ENCODE measurements at places on chromosomes 12 and 14.

GRCh38 chr14:96285667-96286066, 29.7 kb downstream of the BDKRB1 start:
- DNase-seq: no peak

- DNase-seq: no peak
These were observed 6.6 kb downstream of the RTN1 start for GRCh38 chr14:59863806-59864525.

DNA sequence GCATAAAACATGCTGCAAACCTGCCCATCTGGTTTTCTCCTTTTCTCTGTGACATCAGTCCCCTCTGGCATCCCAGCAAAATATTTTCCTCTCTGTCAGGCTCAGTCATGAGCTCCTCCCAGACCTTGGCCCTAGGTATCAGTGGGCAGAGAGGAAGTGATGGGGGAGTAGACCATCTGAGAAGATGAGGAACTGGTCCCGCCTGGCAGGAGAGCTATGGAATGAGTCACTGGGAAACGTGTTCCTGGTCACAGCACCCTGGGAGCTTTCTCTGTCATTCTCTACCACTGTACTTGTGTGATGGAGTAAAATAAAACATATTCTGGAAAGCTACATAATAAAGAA, 5.0 kb upstream of the SRSF9 start:
- DNase-seq: peak; percentile 86

- no peak for DNase-seq
These were observed 105.2 kb downstream of the DNAI7 start for GRCh38 chr12:25089738-25090137.

DNA sequence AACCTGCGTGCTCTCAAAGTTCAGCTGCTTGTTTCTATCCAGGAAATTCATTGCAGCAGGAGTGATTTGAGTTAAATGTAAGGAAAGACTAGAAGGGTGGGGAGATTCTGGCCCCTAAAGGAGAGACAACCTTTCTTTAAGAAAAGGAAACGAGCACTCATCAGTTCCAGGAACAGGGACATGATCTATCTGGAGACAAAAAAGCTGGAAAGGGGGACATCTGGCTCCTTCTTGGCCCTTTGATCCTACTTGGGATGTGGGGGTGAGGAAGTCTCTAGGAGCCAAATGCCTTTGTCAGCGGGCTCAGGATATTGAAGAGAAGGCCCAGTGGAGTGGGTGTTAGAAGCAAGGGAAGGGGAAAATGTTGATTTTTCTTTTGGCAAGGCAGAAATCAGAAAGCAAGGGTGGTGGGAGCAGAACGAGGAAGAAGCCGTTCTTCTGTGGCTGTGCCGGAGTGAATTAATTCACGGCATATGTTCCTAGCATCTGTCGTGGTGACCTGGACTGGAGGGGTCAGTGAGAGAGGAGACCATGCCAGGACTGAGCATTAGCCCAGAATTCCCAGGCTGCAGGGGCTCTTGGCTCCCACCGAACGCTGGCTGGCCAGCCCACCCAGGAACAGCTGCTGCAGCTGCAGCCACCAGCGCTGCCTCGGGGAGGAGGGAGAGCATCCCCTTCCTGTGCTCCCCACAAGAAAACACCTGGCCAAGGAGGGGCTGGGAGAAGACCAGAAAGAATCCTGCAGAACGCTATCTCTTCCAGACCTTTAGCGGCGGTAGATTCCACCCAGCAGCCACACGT, 62.8 kb upstream of the GPATCH2L start:
- DNase-seq: no peak

DNA sequence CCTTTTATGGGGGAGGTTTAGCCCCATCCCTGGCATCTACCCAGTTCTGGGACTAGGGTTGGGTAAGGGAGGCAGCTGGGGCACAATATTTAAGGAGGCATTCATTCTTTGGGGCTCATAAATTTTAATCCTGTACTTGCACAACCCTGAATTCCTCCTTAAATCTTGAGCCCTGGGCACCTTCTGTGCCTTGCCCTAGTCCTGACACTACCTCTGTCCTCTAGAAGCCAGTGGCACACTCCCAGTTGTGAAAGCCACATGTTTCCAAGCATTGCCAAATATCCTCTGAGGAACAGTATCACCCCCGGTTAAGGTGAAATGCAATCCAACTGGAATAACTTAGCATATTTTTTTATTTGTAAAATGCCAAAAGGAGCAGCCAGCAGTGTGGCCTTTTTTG, 36.6 kb downstream of the SLC16A7 start:
- DNase-seq: no peak

- peak; percentile 8 for DNase-seq
These were observed 156.5 kb downstream of the KCNK10 start for GRCh38 chr14:88166616-88167015.

DNA sequence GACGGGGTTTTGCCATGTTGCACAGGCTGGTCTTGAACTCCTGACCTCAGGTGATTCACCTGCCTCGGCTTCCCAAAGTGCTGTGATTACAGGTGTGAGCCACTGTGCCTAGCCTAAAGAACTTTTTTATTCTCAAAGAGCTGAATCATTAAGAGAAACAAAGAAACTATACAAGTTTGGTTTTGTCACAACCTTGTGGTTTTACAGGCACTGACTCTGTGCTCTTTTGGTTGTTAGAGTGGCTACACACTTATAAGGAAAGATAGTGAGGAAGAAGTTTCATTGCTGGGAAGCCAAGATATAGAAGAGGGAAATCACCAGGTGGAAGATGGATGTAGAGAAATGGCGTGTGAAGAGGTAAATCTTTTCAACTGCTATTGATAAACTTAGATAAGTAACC, 10.1 kb upstream of the DNAH10 start:
- peak; percentile 16 for DNase-seq

- DNase-seq: peak; percentile 19
These were observed 66.2 kb downstream of the PTGER2 start for GRCh38 chr14:52380294-52380693.

GRCh38 chr12:70831543-70831942, 89.0 kb downstream of the PTPRR start:
- DNase-seq: no peak

DNA sequence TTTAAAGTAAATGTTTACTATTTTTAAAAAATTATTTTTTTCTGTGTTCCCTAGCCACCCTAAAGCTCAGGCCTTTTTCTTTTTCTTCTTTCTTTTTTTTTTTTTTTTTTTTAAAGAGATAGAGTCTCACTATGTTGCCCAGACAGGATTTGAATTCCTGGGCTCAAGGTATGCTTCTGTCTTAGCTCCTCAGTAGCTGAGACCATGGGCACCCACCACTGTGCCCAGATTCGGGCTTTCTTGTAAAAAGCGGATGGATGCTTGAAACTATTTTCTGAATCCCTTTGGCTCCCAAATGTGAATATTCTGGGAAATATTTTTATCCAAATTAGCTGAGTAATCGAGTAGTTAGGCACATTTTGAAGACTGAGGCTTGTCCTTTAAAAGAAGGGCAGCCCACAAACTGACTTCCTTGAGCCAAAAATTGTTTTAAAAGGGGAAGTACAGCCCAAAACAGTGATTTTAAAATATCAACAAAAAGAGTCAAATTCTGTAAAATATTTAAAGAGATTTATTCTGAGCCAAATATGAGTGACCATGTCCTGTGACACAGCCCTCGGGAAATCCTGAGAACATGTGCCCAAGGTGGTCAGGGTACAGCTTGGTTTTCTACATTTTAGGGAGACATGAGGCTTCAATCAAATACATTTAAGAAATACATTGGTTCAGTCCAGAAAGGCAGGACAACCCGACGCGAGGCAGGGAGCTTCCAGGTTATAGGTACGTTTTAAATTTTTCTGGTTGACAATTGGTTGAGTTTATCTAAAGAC, 28.8 kb upstream of the HIGD1C start:
- no peak for DNase-seq

DNA sequence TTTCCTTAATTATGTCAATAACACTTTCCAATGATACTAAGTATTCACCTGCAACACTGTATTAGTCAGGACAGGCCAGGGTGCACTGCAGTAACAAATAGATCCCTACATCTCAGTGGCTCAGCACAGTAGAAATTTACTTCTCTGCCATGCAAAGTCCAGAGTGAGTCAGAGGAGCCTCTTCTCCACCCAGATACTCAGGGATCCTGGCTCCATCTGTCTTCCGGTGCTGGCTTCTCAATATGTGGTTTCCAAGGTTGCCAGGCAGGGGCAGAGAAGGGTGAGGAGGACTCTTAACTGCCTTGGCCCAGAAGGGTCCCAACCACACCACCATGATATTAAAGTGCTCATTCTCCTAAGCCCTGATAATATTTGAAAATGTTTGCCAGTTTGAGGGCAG, 47.8 kb downstream of the ADGRD1 start:
- no peak for DNase-seq

GRCh38 chr14:27506272-27506671, 908.4 kb upstream of the NOVA1 start:
- no peak for DNase-seq
